ENCODE measurements at places on chromosomes 7 and 10.

DNA sequence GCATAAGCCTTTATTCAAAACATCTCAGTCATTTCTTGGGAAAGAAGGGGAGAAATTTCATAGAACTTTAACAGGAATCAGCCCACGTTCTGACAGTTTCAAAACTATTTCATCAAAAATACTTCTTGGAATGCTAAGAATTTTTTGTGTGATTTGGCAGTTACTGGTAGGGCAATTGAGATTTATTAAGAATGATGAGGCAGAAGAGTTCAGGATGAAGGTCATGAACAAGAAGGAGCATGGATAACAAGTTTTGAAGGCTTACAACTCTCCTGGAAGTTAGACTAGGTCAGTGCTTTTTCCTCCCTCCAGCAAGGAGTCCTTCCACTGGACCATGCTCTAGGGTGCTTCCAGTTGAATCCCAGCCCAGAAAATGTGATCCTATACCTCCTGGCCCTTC is 569.9 kb downstream of the ANKRD7 start:
- no peak for DNase-seq

- DNase-seq: no peak
Measured at GRCh38 chr7:109950821-109951564, 1139.9 kb upstream of the LRRN3 start.

- DNase-seq: no peak
Measured at GRCh38 chr7:140674356-140674800, 1.6 kb downstream of the ADCK2 start.

GRCh38 chr10:118694848-118695247 is 59.9 kb downstream of the CACUL1 start:
- DNase-seq: no peak

DNA sequence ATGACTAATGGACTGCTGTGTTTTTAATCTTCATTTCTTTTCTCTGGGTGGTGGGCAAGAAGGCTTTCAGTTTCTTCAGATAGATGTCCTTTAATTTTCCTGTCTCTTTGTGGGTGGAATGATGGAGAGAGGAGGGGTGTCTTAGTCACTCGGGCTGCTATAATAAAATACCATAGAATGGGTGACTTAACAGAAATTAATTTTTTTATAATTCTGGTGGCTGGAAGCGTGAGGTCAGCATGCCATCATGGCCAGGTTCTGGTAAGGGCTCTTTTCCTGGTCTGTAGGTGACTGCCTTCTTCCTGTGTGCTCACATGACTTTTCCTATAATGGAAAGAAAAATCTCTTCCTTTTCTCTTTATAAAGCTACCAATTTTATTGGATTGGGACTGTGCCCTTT is 6.3 kb downstream of the RSBN1L start:
- DNase-seq: no peak

DNA sequence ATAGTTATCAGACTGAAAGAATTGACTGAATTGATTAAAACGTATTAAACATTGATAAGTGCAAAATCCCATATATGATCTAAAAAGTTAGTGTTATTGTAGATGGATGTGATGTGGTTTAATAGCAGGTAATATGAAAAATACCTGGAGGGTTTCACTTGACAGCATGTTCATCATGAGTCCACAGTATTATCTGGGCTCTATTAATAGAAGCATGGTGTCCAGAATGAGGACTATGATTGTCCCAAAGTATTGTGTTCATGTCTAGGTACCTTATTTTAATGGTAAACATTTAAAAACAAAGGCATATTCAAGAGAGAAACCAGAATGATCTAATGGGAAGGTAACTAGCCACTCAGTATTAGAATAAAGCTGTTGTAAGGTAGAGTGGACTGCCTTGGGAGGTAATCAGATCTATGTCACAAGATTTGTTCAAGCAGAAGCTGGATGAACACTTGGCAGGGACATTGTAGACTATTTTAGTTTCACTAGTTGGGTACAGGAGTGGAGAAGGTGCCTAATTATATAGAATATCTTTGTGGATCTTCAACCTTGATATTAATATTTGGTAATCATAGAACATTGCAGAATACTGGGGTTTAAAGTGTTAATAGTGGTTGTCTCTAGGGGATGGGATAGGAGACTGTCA is 43.5 kb downstream of the MCU start:
- DNase-seq: no peak

GRCh38 chr7:111476586-111477293 is 85.6 kb downstream of the IMMP2L start:
- DNase-seq: no peak

DNA sequence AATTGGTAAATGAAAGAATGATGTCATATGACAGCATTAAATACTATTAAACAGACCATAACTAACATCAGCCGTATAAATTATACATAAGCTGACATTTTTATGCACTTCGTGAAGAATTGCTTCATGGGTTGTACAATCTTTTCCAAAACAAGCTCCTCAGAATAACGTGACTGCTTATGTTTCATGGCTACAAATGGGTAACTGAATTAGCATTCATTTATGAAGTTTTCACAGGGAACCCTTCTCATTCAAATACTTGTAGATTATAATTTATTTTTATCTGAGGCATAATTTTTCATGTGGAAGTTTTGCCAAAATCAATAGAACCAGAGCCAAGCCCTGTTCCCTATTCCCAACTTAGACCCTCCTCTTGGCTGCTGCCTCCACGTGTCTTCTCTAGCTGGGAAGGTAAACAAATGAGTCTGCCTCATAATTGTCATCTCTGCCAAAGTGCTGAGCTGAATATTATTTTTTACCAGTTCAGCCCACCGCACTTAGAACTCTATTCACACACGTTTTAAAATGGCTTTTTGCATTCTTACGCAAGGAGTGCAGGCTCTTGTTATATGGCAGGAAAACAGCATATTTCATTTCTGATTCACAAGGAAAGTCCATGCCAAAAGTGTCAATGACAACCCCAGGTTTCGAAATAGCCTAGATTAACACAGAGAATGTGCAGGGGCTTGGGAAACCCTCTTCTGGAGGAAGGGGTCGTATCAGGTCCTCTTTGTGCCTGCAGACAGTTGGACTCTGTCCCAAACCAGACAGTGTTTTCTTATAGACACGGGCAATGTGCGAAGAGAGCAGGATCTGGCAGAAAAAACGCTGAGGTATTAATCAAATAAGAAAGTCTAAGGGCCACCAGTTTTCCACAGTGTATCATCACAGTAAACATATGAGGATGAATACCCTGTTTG is 370.7 kb upstream of the MGMT start:
- no peak for DNase-seq

DNA sequence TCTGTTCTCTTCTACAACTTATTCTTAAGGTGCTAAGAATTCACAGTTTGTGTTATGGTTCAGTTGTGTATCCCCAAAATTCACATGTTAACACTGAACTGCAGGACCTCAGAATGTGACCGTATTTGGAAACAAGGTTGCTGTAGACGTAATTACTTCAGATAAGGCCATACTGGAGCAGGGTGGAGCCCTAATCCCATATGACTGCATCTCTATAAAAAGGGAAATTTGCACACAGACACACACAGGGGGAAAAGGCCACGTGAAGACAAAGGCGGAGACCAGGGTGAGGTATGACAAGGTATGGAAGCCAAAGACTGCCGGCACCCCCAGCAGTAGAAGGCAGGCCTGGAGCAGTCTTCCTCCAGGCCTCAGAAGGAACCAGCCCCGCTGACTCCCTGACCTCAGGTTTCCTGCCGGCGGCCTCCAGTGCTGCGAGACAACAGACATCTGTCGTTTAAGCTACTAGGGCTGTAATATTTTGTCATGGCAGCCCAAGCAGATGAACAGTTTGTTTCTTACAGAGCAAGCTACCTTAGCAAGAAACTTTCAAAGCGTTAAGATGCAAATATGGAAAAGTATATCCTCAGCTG is 98.7 kb downstream of the PROSER2 start:
- no peak for DNase-seq

DNA sequence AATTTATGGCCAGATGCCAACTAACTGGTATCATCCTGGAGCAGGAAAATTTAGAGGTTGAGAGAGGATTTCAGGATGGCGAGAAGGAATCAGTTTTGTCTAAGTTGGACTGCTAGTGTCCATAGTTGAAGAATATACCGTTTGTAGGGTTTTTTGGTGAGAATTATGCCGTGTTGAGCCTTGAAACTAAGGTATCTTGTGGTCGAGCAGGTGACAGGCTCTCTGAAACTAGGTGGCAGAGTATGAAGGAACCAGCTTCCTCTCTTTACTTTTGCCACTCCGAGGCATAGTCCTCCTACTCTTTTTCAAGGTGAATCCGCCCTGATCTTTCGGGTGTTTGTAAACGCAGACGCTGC is 9.7 kb downstream of the MDFIC start:
- no peak for DNase-seq

DNA sequence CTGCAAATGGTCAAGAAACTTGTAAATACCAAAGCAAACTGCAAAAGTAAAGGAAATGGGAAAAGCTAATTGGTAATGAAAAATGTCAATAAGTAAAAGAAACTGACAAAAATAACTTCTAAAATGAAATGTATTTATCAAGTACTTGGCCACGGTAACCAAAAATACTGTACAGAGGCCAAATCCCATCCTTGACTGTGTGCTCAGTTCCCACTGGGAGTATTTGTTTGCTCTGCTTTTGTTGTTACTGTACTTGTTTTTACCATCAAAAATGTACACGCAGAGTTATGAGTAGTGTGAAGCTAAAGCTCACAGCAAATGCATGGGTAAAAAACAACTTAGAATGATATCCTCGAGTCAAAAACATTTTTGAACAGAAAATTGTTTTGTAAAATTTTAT is 31.1 kb downstream of the ENKUR start:
- DNase-seq: no peak

- no peak for DNase-seq
Measured at GRCh38 chr10:112434988-112435619, 11.6 kb downstream of the ZDHHC6 start.
